ENCODE measurements at places on chromosomes 11 and 22.

- DNase-seq: no peak
Measured at GRCh38 chr22:41425660-41426365, 20.8 kb downstream of the TOB2 start.

GRCh38 chr22:46515208-46516111, 22.0 kb downstream of the CELSR1 start:
- no peak for DNase-seq
- H3K27ac ChIP-seq: no peak overlapping the region
- H3K4me1 ChIP-seq: no peaks in the 10 kb centered on the region

DNA sequence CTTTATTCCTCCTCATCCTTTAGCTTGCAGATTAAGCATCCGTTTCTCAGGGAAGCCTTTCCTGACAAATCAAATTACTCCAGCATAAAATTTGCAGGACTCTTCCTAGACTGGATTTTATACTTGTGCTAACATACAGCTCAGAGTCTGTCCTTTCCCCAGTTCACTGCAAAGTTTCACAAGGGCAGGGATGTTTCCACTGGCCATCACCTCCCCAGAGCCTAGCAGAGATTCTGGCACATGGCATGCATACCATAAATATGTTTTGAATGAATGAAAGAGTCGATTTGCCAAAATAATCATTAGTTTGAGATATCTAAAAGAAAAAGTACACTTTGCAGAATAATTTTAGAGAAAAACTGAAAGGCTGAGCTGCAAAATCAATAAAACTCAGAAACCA, 10.6 kb downstream of the MSANTD4 start:
- no peak for DNase-seq
- no peaks in the 10 kb centered on the region for H3K27me3 ChIP-seq
- peaks cover 39% of the 10 kb centered on the region for H3K4me1 ChIP-seq

- no peak overlapping the region for H3K27ac ChIP-seq
- H3K36me3 ChIP-seq: peaks cover 7% of the 10 kb centered on the region
- H3K4me3 ChIP-seq: no peak overlapping the region
- no peaks in the 10 kb centered on the region for H3K4me1 ChIP-seq
Measured at GRCh38 chr11:107307991-107308390, 149.6 kb downstream of the CWF19L2 start.

GRCh38 chr11:42773729-42774128, 538.1 kb upstream of the API5 start:
- no peak overlapping the region for H3K4me3 ChIP-seq
- H3K27ac ChIP-seq: no peak overlapping the region
- no peaks in the 10 kb centered on the region for H3K27me3 ChIP-seq
- DNase-seq: no peak

- no peak for DNase-seq
- no peaks in the 10 kb centered on the region for H3K4me1 ChIP-seq
- no peak overlapping the region for H3K4me3 ChIP-seq
- H3K27ac ChIP-seq: no peak overlapping the region
- H3K27me3 ChIP-seq: no peaks in the 10 kb centered on the region
- no peaks in the 10 kb centered on the region for H3K36me3 ChIP-seq
Measured at GRCh38 chr11:40405614-40406013, 1053.8 kb downstream of the LRRC4C start.
